ENCODE measurements at places on chromosomes 2 and 18.

DNA sequence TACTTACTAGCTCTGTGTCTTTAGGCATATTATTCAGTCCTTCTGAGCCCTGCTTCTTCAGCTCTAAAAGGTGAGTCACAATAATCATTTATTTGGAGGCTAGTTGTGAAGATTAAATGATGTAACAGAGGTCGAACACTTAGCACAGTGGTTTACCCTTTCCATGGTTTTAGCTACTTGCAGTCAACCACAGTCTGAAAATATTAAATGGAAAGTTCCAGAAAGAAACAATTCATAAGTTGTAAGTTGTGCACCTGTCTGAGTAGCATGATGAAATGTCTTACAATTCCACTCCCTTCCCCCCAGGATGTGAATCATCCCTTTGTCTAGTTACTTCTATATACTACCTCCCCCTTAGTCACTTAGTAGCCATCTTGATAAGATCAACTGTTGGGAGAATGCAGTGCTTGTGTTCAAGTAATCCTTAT is 217.6 kb upstream of the THUMPD2 start:
- DNase-seq: no peak

GRCh38 chr18:9091066-9091476 is 11.4 kb upstream of the NDUFV2 start:
- no peak for DNase-seq

DNA sequence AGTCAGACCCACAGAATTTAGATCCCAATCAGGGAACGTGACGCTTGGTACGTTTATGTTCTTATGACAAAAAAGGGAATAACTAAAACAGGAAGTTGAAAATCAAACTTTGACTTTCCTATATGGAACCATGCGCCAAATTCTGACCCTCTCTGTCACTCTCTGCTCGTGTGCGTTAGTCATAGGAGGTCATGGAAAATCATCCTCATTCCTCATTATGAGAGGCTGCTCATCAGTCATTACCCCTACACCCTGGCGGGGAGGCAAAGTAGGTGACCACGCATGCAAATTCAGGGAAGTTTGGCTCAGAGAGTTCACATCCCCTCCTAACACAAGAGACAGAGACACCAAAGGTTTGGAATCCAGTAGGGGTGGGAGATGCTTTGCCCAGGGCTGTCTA is 15.5 kb downstream of the IL1F10 start:
- DNase-seq: no peak

GRCh38 chr2:191565647-191566198 is 112.2 kb upstream of the NABP1 start:
- no peak for DNase-seq

DNA sequence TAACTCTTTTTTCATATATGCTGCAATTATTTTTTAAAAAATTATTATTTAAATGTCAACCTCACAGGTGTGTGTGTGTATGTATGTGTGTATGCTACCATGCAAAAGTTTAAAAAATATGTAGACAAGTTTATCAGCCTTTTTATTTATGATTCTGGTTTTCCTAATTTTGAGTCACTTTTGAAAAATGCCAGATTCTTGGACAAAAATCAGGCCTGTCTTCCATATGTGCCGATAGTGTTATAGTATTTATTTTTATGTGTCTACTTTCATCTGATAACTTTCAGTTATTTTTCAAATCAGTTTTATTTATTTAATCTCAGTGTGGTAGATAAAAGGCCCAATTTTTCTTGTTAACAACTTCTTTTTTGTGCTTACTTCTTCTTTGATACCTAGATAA is 176.2 kb downstream of the RDH14 start:
- no peak for DNase-seq

DNA sequence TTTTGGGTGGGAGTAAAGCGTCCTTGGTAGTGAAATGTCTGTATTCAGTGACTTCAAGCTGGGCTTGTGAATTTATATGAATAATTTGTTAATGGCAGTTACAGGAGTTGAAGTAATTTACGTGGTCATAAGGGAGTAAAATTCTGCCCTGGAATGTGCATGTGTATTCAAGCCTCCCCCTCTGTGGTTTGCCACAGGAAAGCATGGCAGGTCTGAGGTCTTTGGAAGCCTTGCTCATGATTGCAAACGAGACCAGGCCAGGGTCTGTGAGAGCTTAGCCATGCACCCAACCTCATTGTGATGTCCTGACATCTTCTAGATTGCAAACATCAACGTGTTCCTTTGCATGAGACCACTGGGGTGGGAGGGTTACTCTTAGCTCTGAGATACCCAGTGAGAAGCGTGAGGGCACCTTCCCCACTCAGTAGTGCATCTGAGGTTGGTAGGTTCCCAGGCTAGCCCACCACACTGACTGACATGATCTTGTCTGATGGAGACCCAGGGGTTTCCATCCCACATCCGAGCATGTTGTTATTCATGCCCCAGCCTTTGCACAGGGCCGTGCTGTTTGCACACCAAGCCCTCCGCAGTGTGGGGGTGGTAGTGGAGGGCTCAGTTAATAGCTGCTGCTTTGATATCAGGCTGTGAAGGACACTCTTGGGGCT is 216.5 kb downstream of the KLHL29 start:
- DNase-seq: no peak

- DNase-seq: no peak
Observed at GRCh38 chr2:237964194-237964577, 2.6 kb upstream of the UBE2F start.

DNA sequence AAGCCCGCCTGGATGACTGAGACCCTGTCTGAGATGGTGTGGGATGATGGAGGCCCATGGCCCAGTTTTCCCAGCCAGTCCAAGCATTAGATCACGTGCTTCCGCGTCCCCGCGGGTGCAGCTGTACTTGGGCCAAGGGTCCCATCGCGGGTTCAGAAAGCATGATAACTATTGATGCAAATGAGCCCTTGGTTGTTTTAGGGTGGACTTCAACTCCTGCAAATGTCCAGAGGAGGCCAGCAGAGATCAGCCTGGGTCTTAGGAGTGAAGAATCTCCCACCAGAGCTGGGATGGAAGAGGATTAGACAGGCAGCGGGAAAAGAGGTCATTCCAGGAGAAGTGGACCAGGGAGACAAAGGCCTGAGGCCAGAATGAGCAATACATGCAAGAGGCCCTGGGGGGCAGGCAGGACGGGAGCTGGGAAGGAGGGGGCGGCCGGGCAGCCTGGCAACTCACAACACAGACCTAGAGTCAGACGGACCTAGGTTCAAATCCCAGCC is 89.9 kb upstream of the TMEM247 start:
- DNase-seq: no peak

- no peak for DNase-seq
Observed at GRCh38 chr2:20428717-20429490, 18.0 kb upstream of the RHOB start.

DNA sequence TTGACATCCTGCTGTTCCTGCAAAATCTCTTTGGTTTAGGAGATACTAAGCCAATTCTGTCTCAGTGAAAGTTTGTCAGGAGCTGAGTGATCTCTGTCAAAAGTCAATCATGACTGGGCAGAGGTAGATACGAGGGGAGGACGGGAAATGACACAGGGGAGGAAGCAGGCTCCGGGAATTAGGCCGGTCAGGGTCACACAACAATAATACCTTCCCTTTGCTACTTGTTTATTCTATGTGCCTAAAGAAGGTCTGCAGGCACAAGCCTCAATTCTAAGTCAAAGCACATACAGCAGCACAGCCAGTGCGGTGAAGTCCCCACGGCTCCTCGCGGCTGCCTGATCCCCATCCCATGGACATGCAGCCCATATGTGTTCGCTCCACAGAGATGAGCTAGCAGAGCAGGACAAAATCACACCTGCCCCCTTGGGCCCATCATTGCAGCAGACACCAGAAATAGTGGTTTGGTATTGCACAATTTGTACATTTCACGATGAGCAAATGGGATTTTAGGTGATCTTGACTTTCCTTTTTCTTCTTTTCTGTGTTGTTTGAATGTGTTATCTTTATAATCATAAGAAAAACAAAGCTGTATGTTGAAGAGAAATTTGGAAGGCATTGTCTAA is 141.4 kb downstream of the VAPA start:
- DNase-seq: no peak

DNA sequence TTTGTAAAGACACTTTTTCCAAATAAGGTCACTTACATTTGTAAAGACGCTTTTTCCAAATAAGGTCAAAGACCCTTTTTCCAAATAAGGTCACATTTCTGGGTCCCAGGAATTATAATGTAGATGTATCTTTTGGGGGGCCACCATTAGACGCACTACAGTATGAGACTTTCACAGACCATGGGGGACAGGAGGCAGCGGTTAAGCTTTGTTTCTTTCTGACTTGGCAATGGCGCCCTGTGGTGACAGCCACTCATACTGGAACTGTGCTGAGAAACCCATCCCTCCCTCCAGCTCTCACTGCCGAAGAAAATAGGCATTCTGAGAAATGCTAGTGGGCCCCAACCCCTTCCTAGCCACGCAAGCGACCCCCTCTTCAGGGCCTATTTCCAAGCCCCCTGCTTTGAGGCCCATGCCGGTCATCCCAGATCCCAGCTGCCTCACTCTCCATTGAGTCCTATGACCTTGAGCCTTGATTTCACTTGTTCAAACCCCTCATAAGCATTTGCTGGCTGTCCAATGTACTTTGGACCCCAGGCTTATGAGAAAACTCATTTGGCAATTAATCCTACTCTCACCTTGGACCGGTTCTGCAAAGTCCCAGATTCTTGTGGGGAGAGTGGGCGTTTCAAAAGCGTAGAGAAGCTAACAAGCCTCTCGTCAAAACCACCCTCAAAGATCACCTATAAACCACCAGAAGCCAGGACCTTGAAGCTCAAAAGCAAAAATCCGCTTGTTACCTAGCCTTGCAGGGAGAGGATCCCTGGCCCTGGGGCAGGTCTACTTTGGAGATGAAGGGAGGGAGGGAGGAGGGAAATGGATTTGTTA is 11.3 kb upstream of the SPATA3 start:
- DNase-seq: no peak

- DNase-seq: no peak
Observed at GRCh38 chr2:52810460-52810859, 957.1 kb upstream of the CHAC2 start.

DNA sequence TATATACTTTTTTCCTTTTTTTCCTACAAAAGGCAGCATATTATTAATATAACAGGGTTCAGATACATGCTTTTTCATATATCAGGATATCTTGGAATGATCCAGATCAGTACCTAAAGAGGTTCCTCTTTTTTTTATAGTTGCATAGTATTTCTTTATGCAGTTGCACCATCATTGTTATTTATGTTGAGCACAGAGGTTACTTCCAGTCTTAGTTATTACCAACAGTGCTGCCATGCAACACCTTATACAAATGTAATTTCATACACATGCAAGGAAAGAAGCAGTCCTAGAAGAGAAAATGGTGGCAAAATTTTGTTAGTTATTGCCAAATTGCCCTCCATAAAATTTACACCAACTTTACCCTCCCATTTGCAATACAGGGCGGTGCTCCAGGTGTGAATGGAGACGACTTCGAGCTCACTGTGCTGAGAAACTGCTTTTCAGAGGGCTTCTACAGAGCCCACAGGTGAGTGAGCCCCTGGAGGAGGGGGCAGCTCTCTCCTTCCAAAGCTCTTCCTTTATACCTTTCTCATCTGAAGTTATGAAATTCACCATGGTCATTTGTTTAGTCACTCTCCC is 30.0 kb upstream of the KCMF1 start:
- DNase-seq: no peak

DNA sequence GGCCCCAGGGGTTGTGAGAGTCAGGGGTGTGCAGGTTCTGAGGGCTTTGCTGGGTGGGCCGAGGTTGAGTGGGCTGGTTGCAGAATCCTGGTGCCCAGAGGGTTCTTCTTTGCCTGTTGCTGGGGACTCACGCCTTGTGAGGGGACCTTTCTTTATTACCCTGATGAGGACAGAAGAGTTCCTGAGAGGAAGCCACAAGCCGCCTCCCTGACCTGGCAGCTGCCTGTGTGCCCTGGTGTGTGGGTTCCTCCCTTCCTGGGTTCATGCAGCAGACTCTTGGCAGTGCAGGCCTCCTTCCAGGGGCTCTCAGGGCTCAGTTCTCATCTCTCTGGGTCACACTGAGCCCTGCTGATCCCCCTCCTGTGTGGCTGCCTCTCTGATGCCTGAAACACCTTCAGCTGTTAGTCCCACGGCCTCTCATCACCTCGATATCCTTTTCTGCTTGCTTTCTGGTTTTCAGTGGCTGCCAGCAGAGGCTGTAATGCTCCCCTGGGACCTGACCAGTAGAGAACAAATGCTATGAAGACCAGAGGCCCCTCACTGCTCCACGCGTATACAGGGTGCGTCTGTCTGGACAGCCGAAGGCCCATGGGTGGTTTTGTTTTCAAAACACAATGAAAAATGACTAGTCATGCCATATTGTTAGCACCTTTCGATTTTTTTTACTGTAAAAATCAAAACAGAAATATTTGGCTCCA is 191.3 kb downstream of the AGAP1 start:
- DNase-seq: no peak

GRCh38 chr18:59448546-59448945 is 89.5 kb upstream of the LMAN1 start:
- DNase-seq: no peak

- no peak for DNase-seq
Observed at GRCh38 chr2:222751821-222752719, 80.6 kb downstream of the MOGAT1 start.

DNA sequence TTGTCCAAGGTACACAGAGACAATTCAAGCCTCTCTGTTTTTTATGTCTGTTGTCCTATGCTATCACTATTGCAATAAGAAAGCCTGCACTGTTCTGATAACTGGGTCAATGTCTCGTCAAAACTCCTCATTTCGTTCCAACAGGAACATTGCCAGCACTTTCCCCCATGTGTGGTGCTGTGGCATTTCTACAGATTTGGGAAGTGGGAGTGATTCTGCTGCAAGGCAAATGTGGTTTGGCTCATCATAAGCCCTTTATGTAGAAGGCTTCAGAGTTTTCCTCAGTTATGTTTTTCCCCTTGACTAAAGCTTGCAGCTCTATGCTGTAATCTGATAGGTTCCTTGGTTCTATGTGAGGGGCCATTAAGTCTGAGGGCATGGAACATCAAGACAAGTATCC is 324.1 kb upstream of the TCF4 start:
- DNase-seq: no peak

DNA sequence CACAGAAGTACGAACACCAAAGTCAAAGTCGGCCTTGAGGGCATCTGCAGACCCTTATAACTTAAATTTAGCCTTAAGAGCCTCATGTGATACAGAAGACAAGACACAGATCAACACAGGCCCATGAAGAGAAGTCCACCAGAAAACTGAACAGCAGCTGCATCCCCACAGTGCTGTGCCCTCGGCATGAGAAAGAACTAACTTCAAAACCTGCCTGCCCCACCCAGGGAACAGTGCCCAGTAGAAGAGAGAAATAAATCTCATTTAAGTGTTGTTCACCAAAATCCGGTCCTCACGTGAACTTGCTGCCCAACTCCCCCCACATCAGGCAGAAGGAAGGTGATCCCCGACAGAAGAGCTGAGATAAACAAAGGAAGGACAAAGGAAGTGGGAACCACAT is 73.7 kb downstream of the PXDN start:
- no peak for DNase-seq

DNA sequence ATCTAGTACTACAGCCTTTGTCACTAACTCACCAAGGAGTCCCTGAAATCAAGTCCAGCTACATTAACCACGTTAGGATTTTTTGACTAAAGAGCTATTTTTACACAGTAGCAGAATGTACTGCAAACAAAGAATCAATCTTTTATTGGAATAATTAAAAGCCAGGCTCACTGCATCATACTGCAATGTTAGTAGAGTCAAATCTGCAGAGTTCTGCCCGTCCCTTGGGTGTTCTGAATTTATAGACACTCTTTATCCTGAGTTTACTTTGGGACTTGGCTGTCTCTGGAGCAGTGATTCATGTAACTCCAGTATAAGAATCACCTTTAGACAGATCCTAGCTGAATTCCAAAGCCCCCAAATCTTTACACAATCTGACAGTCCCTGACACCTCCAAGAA is 127.9 kb upstream of the THSD7B start:
- DNase-seq: no peak
